ENCODE measurements at places on chromosomes 16 and 17.

- no peak for DNase-seq
Observed at GRCh38 chr17:29791336-29792080, 138.5 kb downstream of the SSH2 start.

DNA sequence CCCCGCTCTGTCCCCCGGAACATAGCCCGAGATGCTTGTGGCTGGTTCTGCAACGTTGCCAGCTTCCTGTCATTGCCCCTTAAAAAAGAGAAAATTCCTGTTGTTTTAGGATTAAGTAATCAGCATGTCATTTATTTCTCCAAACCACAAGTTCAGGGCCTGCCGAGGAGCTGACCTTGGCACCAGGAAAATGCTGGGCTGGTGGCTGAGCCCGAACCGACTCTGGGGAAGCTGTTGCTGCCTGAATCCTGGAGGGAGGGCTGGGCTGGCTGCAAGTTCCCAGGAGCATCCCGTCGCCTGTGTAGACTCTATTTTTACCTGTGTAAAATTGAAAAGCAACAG lies 130.9 kb upstream of the FOXF1 start:
- DNase-seq = no peak

GRCh38 chr17:81867991-81868673 lies 3.0 kb downstream of the ARHGDIA start:
- DNase-seq = no peak

- DNase-seq = no peak
Observed at GRCh38 chr17:8337802-8338752, 1.6 kb upstream of the ODF4 start.

DNA sequence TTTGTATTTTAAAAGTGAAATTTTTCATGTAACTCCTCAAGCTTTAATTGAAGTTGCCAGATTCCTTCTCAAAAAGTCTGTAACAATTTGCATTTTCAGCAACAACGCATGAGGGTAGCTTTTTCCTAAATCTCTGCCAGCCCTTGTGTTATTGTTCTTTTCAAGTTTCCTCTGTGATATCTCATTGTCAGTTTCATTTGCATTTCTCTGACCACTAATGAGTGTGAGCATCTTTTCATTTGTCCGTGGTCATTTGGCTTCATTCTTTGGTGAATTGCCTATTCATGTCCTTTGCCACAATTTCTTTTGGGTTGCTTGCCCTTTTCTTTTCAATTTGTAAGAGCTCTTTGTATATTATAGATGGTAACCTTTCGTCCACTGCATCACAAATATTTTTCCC lies 68.0 kb upstream of the NKD1 start:
- DNase-seq = no peak

GRCh38 chr16:84842516-84843148 lies 22.8 kb downstream of the CRISPLD2 start:
- DNase-seq = no peak

- DNase-seq = no peak
Observed at GRCh38 chr17:266219-266618, 84.8 kb upstream of the DOC2B start.

DNA sequence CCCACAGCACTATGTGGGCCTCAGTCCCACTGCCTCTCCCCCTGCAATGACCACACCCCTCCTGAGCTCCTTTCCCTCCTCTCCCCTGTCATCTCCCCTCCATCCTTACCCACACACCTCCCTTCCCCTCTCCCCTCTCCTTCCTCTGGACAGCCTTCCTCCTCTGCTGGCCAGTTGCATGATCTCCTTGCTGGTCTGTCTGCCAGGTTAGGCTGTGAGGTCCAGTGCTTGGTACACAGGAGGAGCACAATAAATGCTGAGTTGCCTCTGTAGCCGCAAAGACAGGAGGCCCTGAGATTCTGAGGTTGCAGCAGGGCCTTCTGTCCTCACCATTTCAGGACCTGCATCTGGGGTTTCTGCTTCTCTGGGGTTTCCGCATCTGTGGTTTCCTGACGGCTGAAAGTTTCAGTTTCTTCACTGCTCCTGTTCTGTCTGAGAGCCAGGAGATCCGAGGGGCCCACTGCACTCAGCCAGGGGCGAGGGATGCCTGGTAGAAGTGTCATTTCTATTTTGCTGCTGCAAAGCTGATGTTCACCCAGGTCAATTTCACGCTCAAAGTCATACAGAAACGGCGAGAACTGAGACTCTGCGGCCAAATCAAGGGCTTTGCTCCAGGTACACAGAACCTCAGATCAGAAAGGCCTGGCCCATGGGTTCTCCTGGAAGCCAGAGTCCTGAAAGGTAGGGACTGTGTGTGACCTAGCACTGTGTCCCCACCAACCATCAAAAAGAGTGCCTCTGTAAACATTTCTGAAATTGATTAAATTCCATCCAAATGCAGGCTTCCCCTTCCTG lies 4.6 kb upstream of the SLC12A3 start:
- no peak for DNase-seq

DNA sequence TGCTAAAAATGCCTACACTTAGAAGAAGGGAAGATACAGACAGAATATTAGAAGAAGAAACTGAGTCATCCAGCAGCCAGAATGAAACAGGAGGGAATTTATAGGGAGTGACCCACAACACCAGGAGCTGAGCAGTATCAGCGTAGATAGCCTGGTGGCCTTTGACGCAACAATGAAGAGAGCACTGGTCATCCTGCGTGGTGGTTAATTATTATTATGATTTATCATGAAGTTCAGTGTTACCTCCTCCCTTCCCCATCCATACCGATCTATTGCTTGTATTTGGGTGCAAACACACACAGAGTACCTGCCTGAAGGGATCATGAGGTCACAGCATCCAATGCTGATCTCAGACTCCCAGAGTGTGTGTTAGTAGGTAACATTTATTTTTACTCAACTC lies 38.5 kb downstream of the ERCC4 start:
- DNase-seq = no peak

GRCh38 chr16:54411544-54411943 lies 125.0 kb upstream of the IRX3 start:
- DNase-seq = no peak

GRCh38 chr17:56543280-56543679 lies 50.2 kb upstream of the NOG start:
- DNase-seq = no peak

GRCh38 chr17:65147955-65148354 lies 10.8 kb downstream of the RGS9 start:
- DNase-seq = no peak

- no peak for DNase-seq
Observed at GRCh38 chr17:48486557-48486956, 44.3 kb downstream of the HOXB1 start.

DNA sequence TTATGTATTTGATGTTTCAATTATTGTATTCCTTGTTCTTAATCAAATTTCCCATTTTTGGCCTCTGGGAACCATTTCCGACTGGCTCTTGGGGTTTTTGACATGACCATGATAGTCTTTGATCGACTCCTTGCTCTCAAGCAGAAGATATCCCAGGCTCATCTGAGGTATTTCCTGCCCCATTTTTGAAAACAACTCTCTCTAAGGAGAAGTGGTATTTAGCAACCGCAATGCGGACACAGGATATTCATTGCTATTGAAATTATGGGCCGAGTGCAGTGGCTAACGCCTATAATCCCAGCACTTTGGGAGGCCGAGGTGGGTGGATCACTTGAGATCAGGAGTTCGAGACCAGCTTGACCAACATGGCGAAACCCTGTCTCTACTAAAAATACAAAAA lies 5.5 kb downstream of the TANGO6 start:
- DNase-seq = no peak

- peak; percentile 24 for DNase-seq
Observed at GRCh38 chr16:48608871-48609651, 919 bp downstream of the N4BP1 start.

GRCh38 chr16:10931134-10931533 lies 11.1 kb downstream of the DEXI start:
- no peak for DNase-seq

- DNase-seq = no peak
Observed at GRCh38 chr16:22967521-22968095, 153.6 kb downstream of the HS3ST2 start.

DNA sequence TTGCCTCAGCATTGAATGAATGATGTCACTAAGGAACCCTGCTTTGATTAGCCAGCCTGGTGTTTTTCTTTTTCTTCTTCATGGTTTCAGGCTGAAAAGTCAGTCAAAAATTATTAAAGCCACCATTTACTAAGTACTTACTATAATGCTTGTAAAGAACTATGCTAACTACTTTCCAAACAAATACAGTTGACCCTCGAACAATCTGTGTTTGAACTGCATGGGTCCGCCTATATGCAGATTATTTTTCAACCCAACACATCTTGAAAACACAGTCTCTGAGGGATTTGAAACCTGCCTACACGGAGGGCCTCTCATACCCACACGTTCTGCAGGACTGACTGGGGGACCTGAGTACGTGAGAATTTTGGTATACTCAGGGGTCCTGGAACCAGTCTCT lies 136.3 kb downstream of the PARN start:
- DNase-seq = no peak

GRCh38 chr16:30430428-30430970 lies 669 bp upstream of the DCTPP1 start:
- no peak for DNase-seq

- no peak for DNase-seq
Observed at GRCh38 chr16:14489460-14489859, 140.6 kb downstream of the PARN start.

DNA sequence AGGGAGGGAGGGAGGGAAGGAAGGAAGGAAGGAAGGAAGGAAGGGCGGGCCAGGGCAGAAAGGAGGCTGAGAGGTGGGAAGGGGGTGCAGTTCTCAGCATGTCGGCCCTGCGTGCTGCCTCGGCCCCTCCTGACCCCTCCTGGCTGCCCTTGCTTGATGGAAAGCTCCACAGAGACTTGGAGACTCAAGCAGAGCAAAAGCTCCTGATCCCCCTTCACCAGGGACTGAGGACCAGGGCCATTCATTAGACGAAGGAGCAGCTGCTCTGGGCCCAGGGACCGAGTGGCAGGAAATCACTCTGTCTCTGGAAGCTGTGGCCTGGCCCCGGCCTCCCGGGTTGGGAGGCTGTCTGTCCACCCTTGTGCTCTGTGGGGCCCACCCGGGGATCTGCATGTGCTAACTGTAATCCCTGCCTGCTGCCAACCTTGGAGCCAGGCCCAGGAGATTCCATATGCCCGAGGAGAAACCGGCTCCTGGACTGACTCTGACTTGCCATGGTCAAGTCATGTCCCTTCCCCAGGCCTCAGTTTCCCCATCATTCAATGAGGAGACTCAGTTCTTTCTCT lies 27.4 kb upstream of the C1QL1 start:
- DNase-seq = no peak

DNA sequence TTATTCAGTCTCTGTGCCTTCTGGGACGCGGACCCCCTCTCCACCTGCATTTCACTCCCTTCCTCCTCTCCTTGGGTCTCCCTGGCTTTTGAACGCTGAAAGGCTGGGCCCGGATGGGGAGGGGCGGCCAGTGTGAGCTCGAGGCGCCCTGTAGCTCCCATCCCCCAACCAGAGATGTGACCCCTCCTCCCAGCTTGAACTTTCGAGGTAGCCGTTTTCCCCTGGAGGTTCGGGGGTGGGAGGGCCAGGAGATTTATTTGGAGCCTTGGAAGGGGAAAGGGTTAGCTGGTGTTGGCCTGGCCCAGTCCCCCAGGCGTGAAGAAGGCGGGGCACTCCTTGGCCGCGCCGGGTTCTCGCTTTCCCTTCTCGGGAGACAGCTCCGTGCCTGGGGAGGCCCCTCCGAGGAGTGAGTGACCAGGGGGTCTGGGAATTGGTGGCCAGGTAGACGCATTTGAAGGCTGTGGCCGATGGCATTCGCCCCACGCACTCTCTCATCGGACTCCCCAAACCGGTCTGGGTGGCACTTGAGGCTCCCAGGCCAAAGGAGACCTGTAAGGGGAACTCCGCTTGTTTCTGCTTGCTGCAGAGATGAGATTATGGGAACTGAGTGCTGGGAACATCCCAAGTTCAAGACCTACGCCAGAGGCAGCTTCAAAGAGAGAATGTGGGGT lies 942 bp downstream of the LDAF1 start:
- DNase-seq = no peak

GRCh38 chr17:30905742-30906100 lies 317 bp downstream of the TEFM start:
- DNase-seq = no peak

DNA sequence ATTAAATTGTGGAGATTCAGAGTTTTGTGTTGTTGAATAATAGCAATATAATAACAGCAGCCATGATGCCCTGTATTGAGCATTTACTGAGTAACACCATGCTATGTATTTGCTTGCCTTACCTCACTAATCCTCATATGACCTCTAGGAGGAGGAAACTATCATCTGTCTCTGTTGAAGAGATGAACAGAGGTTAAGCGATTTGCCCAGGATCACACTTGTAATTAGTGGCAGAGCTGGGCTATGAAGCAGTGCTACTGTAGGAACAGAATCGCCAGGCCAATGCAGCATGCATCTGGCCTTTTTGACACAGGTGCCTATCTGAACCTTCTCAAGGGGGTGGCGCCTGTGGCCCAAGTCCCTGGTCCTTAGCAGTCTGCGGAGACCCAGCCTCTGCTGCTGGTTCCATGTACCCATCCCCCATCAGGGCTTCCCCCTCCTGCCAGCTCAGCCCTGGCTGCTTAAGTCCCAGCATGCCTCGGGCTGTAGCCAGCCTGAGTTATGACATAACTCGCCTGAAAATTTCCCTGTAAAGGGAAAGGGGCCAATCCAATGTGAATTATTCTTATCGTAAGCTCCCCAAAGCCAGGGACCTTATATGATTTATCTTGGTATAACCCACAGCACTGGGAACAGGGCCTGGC lies 50.4 kb upstream of the HS3ST2 start:
- DNase-seq = no peak

DNA sequence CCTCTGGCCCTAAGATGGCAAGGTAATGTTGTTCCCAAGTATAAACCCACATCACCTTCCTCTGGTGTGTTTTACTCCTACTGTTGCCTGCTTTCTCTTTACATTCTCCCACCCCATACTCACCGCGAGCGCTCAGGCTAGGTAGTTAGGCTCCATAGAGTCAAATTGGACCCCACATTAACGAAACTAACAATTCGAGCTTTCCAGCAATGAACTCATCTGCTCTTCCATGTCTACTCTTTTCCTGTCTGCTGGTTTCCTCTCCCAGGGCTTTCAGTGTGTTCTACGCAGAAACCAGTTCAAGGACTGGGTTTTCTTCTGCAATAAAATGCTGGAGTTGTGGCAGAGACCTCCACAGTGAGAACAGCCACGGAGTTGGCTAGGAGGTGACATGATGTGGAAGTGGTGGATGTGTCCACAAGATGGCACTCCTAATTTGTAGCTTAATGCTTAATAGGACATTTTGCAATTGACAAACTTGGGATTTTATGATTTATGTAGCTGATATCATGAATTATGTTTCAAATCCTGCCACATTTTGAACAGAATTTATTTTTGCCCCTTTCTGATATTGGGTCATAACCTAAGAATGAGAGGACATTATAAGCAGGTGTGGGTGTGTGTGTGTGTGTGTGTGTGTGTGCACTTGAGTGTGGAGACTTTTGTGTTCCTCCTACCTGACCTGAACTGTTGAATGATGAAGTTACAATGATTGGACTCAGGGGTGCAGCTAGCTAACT lies 2.2 kb upstream of the UQCRC2 start:
- no peak for DNase-seq

Measured in stimulated activated CD4-positive, alpha-beta T cell treated with anti-CD3 and anti-CD28 coated beads, TNF-alpha, amount 100 ng/mL, for 1 hour (primary cell).